Activated naive CD4-positive, alpha-beta T cell (primary cell): ENCODE measurements at places on chromosomes 5 and 9.

- no peak for DNase-seq
Observed at GRCh38 chr5:19880859-19881436, 107.1 kb downstream of the CDH18 start.

- DNase-seq: no peak
Observed at GRCh38 chr5:107604990-107605389, 65.7 kb downstream of the EFNA5 start.

GRCh38 chr5:148924817-148925216 lies 98.4 kb downstream of the ADRB2 start:
- no peak for DNase-seq

DNA sequence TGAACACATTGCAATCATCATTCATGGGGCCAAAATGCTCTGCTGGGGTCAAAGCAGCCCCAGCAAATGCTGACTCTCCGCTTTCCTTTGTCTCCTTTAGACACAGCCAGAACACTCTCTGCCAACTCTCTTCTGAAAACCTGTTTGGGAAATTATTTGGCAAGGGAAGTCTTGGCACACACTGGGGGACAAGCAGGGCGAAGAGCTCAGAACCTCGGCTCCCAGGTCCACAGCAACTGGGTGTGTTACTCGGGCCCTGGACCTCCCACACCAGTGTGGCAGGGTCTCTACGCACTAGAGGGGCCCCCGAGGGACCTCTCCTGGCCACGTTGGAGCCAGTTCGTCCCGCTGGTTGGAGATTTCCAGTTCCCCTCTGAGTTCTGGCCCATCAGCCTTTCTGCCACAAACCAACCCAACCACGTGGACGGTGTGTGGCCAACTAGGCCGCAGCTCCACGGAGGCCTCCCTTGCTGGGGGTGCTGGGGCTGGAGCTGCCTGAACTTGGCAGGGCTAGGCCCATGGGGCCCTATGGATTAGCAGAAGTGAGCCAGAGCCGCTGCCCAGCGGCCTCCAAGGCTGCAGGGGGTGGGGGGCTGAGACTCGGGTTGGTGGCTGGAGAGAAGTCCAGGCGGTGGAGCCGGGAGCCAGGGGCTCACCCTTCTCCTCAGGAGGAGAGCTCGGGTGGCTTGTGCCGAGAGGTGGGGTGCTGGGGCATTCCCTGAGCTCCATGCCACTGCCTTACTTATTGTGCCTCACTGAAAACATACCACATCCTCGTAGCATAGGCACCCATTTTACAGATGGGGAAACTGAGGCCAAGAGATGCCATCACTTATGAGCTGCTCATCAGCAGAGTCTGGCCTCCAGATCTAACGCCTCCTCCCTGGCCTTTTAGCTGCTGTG lies 46.8 kb upstream of the RNU6ATAC start:
- no peak for DNase-seq

DNA sequence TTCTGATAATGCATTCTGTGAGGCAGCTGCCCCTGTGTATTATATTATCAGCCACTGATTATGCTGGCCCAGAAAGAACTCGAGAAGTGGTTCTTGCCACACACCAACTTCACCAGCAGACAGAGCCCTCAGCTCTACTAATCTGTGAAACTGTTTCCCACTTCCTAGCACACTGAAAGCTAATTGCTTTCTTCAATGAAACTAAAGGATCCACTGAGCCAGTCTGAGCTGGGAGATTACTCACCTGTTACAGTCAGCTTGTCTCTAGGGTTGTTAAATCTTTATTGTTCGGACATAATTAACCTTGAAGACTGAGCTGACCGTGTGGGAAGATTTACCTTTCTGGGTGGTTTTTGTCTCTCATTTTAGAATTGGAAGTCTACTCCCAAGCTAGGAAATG lies 263.2 kb downstream of the KCTD16 start:
- no peak for DNase-seq

DNA sequence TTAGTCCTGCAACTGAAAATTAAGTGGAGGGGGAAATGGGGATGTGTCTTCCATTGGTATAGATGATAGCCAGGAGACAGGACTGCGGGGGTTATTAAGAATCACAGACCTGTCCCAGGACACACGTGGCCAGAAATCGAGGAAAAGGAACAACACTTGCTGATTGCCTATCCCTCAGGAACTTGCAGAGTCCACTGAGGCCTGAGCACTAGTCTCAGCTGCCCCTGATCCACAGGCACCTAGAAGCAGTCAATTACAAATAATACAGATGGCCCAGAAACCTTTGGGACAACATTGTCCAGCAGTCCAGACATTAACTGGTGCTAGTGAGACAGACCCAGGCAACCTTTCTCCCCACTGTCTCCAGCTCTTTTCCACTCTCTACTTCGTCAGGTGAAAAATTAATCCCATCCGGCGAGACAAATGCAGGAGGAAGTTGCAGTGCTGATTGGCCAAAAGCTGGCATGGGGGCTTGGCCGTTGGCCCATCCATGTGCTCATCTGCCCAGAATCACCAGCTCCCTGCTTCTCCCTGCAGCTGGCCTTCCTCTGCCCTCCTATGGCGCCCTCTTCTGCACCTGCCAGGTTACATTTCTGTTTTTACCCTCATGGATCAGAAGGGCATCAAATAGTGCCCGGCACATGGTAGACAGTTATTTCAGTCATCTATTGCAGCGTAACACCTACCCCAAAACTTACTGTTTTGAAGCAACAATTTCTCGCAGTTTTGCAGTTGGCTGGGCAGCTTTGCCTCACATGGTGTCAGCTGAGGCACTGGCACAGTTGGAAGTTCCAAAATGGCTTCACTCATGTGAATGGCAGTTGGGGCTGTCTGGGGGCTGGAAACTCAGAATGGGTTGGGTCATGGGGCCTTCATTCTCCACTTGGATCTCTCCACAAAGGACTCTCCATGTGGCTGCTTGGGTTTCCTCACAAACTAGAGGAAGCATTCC lies 3.6 kb upstream of the B4GALT1 start:
- no peak for DNase-seq
